ENCODE measurements at places on chromosomes 11 and 22.

- no peak for DNase-seq
Measured at GRCh38 chr11:95487391-95487790, 256.4 kb upstream of the SESN3 start.

- no peak for DNase-seq
Measured at GRCh38 chr11:15700456-15700855, 585.7 kb downstream of the INSC start.

- no peak for DNase-seq
Measured at GRCh38 chr22:42288791-42289190, 18.3 kb upstream of the TCF20 start.

DNA sequence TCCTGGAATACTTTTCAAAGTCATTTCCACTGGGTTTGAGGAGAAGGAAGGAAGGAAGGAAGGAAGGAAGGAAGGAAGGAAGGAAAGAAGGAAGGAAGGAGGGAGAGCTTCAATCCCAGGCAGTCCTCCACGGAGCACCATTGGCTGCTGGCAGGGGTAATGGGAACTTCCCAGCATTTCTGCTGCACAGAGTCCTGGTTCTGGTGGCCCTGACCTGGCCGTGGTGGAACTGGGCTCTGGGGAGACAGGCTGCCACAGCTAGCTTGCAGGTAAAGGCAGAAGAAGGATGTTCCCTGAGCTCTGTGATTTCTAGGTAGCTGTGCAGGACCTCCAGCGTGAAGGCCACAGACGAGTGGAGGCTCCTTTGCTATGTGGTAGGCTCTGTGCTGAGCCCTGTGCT lies 10.6 kb downstream of the PKNOX2 start:
- no peak for DNase-seq

- DNase-seq = no peak
Measured at GRCh38 chr11:1484695-1485503, 1.7 kb downstream of the MOB2 start.

DNA sequence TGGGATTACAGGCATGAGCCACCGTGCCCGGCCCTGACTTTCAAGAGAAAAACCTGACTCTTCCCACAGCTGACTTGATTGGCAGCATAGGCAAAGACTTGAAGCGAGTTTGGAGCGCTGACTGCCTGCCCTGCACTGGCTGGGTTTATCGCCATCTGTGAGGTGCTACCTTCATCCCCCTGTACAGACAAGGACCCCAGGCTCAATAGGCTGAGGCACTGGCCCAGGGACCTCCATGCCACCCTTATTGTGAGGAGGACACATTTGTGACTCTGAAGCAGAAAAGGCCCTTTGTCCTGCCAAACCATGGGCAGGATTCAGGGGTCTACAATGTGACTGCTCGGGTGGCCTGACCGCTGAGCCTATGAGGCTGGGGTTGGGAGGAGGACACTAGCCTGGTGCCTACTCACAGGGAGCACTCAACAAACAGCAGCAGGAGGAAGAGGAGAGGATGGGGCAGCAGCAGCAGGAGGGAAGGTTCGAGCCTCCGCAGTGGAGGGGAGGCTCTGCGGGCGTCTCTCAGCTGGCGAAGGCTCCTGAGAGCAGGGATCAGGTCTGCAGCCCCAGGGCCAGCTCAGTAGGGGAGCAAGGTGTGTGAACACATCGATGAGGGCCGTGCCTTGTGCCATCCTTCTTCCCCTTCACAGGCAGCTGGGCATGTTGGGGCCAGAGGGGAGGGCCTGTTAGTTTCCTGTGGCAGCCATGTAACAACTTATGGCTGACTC lies 72.9 kb upstream of the WNT7B start:
- DNase-seq = no peak

DNA sequence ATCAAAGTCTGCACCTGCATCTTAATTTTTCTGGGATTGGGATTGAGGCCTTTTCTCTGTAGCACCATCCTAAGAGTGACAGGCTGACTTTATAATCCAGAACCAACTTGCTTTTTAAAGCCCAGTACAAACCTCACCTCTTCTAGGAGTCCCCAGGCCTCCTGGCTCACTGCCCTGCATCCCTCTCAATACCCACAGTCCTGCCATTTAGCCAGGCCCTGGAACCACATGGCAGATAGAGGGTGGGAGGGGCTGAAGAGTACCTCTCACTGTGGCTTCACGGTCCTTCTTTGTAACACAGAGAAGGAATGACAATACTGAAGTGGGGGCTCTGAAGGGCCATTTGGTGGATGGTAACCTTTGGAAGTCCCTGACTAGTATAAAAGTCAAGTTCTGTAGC lies 63.5 kb upstream of the PHOX2A start:
- no peak for DNase-seq

DNA sequence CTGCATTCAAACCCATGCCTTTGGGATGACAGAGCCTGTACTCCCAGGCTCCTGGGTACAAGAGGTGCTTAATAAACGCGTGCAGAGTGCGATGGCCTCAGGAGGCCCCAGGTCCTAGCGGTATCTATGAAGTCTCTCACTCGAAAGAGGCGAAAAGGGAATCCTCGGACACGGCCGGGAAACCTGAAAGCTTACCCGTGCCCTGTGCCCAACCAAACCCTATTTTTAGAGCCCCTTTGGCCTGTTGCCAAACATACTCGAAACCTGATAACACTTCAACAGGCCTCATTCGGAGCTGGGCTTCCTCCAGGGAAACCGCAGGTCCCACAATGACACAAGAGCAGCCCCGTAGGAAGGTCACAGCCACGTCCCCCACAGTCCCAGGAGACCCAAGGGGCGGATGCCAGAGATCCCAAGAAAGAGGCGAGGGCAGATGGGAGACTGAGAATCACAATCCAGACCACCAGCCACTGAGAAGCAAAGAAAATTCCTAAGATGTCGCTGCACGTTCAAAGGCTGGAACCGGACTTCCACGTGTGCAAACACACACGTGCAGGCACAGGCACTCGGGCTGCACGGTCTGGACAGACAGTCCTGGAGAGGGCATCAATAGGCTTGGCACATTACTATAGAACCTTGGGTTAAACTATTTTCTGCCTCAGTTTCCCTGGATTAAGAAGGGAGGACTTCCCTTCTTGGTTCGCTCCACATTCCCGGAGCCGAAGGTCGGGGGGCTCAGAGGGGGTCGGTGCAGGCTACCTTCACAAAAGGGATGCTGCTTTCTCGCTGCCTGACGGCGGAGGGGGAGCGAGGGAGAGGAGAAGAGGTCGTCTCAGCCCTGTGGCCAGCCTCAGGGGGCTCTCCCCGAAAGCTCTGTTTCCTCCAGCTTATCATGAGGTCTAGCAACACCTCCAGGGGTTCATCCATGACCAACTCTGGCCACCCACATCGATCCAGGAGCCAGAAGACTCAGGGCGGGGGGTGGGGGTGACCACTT lies 8.2 kb downstream of the PDGFB start:
- DNase-seq = no peak
